Stimulated activated CD4-positive, alpha-beta T cell treated with anti-CD3 and anti-CD28 coated beads, Interleukin-1b, Interleukin-23, amount 100 ng/mL, for 48 hours (primary cell): ENCODE measurements at places on chromosomes 16 and 17.

GRCh38 chr16:19913340-19913645 is 28.6 kb upstream of the GPRC5B start:
- DNase-seq: no peak

DNA sequence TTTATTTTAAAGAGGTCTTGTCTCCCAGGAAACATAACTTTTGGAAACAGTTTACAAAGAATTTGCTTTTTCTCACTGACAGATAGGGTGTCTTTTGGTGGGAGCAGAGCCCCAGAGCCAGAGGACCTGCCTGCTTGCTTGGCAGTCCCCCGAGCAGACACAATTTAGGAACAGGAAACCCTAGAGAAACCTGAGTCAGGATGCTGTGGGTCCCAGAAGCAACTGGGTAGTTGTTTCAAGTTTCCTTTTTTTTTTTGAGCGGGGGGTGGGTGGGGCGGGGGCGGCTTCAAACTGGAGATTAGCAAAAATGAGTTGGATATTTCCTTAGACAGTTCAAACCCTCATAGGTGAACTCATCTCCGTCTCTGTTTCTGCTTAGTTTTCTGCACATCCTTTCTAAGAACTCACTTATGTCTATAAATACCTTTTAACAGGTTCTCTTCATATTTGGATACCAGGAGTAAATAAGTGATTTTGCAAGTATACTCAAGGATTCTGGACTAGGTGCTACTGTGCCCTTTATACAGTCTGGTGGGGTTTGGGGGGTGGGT is 135.1 kb downstream of the PRKCA start:
- DNase-seq: peak; percentile 9

DNA sequence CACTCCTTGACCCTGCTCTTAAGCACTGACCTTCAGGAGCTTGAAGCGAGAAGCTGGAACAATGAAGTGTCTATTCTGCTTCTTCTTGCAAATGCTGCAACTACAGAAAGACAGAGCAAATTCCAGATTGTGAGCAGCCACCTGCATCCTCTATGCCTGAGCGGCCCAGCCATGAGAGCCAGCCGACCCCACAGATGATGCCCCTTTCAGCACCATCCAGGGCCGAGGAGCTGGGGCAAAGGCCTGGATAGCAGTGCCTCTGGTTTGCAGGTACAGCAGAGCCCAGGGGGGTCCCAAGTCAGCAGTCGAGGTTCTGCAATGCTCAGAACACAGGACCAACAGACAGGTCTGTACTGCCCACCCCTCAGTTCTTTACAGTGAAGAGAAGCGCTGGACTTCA is 4.7 kb downstream of the CENPV start:
- DNase-seq: no peak

DNA sequence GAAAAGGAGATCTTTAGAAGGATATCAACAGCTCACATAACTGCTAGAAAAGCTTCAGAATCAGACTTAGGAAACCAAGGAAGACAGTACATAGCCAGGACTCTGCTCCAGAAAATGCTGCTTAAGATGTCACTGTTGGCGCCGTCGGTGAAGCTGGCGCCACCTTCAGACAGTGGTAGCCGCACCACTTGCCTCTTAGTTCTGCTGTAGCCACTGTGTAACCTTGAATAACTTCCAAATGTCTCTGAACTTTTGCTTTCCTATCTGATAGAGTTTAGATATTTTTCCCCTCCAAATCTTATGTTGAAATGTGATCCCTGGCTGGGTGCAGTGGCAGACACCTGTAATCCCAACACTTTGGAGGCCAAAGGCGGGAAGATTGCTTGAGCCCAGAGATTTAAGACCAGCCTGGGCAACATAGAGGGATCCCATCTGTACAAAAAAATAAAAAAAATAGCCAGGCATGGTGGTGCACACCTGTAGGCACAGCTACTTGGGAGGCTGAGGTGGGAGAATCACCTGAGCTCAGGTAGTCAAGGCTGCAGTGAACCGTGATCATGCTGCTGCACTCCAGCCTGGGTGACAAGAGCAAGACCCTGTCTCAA is 6.3 kb upstream of the USP31 start:
- no peak for DNase-seq

GRCh38 chr16:54175169-54175551 is 111.4 kb downstream of the IRX3 start:
- DNase-seq: no peak

- no peak for DNase-seq
Observed at GRCh38 chr17:74523308-74523707, 8.0 kb downstream of the CD300LB start.

GRCh38 chr17:32998887-32999228 is 7.2 kb downstream of the SPACA3 start:
- DNase-seq: no peak

DNA sequence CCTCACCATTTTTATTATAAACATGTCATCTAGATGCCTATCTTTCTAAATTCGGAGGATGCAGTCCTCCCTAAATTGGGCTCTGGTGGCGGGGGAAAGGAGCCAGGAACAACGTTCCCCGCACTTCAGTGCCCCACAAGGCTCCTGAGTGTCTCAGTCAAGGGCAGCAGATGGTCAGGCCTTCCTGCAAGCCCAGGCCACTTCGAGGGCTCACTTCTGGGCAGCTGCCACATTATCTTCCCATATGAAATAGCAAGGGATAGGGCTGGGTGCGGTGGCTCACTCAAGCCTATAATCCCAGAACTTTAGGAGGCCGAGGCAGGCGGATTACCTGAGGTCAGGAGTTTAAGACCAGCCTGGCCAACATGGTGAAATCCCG is 32.3 kb downstream of the FBXO31 start:
- DNase-seq: no peak

GRCh38 chr17:19619705-19620325 is 28.7 kb upstream of the ALDH3A2 start:
- no peak for DNase-seq

DNA sequence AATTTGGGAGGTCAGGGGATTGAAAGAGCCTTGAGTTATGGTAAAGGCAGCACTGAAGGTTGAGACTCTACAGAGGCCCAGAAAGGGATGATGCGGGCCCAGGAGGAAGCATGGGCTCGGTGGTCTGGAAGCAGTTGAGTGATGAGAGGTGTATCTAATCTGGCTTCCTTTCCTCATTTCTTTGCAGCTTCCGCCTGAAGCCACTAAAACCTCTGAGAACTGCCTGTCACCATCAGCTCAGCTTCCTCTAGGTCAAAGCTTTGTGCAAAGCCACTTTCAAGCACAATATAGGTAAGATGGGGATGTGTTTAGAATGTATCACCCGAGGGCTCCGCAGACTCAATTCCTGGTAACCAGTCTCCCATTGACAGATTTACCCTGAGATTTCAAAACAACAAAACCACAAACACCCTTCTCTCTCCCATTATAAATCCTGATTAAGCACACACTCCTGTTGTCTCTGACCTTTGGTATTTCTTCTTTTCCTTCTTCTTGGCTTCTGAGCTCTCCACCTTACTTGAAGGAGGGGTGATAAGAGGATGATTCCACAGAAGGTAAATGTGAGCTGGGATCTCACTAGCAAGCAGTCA is 21.2 kb downstream of the USP43 start:
- DNase-seq: no peak

DNA sequence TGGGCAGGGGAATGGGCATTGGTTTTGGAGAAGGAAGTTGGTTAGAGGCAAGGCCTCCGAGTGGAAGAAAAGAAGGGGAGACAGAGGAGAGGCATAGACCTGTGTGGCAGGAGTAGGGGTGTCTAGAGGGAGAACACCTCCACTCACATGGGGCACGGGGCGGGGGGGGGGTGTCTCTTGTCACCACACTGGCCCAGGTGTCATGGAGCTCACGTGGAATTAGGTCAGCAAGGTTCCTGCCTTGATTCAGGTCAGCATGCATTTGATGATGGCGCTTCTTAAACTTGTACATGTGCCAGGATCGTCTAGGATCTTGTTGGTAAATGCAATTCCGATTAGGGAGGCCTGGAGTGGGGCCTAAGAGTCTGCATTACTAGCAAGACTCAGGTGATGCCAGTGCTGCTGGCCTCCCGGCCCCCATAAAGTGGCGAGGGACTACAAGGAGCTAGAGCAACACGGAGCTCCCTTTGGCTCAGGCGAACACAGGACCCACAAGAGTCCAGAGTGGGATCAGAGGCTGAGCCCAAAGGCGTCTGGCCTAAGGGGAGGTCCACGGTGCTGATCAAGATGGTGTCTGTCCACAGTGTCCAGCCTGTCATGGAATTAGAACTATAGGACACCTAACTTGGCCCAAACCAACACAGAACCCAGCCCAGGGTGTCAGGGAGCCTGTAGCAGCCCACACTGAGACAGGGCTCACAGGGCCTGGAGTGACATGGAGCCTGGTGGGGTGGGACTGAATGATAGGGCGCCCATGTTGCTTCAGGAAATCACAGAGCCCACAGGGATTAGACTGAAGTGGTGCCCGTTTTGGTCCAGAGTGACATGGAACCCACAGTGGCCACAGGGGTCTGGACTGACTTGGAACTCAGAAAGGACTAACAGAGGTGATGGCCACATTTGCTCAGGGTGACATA is 16.7 kb downstream of the EPOP start:
- DNase-seq: no peak

DNA sequence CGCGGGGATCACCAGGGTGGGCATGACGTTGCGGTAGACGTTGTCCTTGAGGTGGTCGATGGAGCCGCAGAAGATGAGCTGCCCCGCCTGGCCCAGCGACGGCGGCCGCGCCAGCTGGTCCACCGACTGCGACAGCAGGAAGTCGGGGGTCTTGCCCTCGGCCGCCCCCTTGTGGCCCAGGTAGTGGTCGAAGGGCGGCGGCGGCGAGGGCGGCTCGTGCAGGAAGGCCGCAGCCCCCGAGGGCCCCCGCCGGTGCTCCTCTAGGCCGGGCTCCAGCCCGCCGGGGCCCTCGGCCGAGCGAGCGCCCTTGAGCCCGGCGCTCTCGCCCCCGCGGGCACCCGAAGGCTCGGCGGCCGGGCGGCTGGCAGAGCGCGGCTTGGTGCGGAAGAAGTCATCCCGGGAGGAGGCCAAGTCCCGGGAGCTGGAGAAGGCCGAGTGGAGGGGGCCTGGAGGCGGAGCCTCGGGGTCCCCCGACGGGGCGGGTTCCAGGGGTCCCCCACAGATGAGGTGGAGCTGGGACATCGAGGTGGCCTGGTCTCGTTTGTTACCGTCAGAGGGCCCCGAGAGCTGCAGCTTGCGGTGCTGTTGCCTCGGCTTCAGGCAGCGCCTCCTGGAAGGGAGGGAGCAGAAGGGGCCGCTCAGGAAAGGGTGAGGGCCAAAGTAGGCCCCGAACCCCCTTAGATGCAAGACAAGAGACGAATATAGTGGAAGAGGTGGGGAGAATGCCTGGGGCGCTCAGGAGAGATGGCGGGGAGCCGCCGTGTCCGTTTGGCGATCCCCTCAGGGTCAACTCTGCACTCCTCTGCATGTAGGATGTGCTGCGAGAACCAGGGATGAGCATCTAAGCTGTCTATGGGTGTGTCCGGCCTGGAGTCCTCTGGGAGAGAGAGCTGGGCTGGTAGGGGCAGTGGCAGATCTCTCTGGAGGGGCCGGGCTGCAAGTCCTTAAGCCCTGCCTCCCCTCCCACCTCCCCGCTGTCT is 8.8 kb downstream of the FAM171A2 start:
- peak; percentile 44 for DNase-seq

- no peak for DNase-seq
Observed at GRCh38 chr16:79658301-79659033, 57.9 kb upstream of the MAF start.

DNA sequence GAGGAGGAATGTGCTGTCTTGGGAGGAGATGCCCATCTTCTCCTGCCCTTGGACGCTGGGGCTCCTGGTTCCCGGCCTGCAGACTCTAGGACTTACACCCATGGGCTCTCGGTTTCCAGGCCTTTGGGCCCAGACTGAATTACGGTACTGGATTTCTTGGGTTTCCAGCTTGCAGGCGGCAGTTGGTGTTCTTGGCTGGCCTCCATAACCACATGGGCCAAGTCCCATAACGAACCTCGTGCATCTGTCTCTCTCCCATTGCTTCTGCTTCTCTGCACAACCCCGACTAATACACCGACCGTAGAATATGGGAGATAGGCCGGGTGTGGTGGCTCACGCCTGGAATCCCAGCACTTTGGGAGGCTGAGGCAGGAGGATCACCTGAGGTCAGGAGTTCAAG is 162.6 kb downstream of the SDK2 start:
- no peak for DNase-seq

- no peak for DNase-seq
Observed at GRCh38 chr17:9446528-9446927, 129.1 kb downstream of the STX8 start.

GRCh38 chr17:75344666-75345065 is 55.4 kb upstream of the SLC25A19 start:
- peak; percentile 28 for DNase-seq

- no peak for DNase-seq
Observed at GRCh38 chr17:27065588-27065987, 228.3 kb upstream of the WSB1 start.

- DNase-seq: no peak
Observed at GRCh38 chr16:53761962-53762703, 58.2 kb downstream of the FTO start.

GRCh38 chr16:85079785-85080570 is 32.3 kb downstream of the CIBAR2 start:
- no peak for DNase-seq

DNA sequence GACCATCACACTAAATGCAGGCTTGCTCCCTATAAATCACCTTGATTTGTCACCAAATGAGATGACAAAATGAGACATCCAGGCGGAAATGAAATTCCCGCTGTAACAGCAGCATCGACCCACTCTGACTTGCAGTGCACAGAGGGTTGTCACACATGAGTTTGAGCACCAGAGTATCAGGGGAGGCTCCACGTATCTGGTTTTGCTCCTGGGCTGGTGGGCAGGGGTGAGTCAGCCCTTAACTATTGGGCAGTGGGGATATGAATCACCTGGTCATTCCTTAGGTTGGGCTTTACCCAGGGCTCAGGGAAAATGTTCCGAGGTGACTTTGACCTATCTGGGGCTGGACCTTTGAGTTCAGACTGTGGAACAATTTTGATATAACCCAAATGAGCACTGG is 245.2 kb upstream of the CCL2 start:
- no peak for DNase-seq

- no peak for DNase-seq
Observed at GRCh38 chr16:80113873-80114574, 426.8 kb upstream of the DYNLRB2 start.

DNA sequence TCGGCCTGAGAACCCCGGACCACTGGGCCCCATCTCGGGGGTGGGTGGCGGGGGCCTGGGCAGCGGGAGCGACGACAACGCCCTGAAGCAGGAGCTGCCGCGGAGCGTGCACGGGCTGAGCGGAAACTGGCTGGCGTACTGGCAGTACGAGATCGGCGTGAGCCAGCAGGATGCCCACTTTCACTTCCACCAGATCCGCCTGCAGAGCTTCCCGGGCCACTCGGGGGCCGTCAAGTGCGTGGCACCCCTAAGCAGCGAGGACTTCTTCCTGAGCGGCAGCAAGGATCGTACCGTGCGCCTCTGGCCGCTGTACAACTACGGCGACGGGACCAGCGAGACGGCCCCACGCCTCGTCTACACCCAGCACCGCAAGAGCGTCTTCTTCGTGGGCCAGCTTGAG is 8.9 kb upstream of the SERPINF2 start:
- no peak for DNase-seq

DNA sequence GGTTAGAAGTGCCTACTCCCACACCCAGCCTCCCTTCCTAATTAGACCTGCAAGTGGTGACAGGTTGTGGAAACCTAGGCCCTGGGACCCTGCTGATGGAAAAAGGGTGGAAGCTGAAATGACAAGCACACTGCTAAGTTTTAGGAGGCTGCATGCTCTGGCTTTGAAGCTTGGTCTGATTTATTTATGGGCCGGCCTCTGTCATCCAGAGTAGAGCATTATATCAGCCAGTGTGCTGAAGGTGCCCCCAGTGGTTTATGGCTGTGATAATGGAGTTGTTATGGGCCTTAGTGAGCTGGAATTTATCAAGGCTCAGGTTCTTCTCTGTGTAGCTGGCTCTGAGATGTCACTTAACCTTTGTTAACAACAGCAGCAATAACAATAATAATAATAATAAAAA is 142.6 kb downstream of the UTP18 start:
- DNase-seq: no peak
